ENCODE measurements at places on chromosomes 3 and 15.

GRCh38 chr3:149934524-149934923, 36.2 kb downstream of the PFN2 start:
- DNase-seq = no peak

DNA sequence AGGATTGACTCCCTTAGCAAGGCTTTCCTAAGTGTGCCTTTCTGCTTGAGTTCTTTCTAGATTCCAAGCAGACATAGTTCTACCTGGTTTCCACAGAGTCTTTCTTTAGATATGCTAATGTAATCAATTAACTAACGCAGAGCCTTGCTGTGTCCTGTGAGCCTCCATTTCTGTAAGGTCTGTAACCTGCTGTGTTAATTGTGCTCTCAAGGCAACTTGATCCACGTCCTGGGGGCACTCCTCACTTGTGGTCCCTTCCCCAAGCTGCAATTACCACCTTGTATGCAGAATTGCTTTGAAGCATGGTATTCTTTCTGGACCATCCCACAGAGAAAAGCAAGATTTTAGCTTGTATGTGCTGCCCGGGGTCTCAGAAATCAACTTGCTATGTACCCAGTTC, 29.5 kb upstream of the THSD4 start:
- no peak for DNase-seq

DNA sequence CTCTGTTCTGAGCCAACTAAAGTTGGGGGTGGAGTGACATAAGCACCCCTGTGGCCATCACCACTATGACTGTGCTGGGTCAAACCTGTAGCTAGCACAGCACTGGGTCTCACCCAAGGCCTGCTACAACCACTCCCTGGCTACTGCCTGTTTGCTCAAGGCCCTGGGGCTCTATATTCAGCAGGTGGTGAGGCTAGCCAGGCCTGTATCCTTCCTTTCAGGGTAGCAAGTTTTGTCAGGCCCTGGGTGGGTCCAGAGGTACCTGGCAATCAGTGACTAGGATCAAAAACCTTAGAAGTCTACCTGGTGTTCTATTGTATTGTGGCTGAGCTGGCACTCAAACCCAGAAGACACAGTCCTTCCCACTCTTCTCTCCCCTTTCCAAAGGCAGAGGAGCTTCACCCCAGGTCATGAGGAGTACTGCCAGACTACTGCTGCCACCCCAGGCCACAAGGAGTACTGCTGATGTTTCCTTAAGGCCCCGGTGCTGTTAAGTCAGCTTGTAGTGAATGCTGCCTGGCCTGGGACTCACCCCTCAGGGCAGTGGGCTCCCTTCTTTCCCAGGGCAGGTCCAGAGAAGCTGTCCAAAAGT, 170.8 kb downstream of the IGSF11 start:
- DNase-seq = no peak

DNA sequence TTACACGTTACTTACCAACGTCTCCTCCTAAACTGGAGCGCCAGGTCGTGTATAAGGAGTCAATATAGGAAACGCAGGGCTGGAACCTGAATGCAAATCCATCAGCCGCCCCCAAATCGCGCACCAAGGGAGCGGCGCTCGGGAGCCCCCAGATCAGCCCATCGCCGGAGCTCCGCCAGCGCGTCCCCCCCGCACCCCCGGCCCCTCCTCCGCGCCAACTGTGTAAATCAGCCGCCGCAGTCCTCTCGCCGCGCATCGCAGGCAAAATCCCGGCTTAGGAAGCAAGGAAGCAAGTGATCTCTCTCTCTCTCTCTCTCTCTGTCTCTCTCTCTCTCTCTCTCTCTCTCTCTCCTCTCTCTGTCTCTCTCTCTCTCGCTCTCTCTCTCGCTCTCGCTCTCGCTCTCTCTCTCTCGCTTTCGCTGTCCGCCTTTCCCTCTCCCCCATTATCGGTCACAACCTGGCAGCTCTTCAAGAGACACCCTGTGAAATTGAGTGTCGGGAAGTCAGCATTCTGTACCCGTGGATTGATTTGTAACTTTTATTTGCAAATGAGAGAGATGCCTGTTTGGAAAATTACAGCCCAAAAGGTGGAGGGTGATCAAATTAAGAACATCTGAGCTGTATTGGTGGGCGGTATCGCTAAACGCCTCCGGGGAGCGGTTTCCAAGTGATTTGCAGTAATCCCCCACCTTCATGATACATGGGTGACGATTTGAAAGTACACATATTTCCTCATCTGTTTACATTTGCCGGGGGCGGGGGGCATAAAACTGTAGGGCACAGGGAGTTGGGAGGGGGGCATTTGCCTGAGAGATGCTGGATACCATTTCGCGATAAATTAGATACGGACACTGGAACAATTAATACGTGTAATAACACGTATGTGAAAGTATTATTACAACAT, 645 bp upstream of the SLITRK3 start:
- DNase-seq = no peak

- no peak for DNase-seq
Measured at GRCh38 chr3:57832900-57833313, 76.8 kb downstream of the SLMAP start.

DNA sequence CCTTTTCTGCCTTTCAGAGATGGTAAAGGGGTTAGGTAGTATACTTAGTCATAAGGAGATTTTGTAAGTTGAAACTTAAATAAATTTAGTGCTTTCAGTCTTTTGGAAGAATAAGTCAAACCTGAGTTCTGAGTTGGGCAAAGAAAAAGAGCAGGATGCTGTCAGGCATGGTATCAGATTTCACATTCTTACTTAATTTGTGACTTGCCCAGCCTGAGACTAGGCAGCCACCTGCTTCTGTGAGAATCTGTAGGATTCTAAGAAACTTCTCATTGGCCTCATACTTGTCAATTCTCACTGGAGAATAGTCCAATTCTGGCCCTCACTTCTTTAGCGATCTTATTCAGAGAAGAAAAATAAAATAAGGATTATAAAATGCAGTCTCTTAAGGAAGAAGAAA, 577.5 kb downstream of the DIPK2A start:
- DNase-seq = no peak

DNA sequence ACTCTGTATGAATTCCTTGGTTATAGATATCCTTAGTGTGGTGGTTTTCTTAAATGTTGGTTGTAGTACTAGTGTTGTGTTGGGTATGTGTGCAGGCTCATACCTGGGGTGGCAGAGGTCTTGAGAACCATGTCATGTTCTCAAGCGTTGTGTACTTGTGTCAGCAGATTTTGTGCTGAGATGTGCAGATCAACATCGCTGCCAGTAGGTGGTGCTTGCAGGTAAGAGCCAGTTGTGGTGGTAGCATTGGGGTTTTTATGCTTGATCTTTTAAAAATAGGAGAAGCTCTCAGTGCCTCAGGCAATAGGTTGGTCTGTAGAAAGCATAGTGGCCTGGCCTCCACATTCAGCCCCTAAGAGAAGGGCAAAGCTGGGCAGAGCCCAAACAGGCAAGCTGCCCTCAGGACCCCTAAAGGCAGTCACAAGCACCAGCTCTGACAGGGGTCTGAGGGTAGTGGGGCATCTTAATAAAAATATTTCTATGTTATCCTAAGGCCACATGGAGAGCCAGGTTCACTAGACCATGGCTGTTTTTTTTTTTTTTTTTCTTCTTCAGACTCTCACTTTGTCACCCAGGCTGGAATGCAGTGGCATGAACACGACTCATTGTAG, 164.0 kb downstream of the IL20RB start:
- no peak for DNase-seq

DNA sequence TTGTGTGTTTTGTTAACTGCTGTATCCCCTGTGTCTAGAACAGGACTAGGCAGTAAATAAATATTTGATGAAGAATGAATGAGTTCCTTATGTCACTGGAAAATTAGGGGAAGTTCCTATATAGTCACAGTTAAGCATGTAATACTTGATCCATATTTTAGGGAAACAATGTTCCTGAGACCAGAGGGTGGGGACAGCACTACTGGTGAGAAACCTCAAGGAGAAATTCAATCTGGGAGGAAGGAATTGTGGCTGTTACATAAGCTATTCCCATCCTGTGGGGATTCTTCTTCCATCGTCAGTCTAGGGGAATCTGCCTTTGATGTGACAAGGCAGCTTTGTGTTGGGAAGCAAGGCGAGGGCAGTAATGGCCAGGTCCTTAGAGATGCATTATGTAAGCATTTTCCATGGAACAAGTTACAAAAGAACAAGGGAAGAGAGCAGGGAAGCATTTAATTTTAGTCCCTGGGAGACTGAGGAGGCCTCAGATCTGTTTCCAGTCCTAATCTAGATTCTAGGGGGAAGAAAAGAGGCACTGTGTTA, 219.3 kb upstream of the TTC14 start:
- DNase-seq = no peak

- DNase-seq = peak; percentile 44
Measured at GRCh38 chr3:146577662-146578061, 27.5 kb downstream of the PLSCR5 start.

DNA sequence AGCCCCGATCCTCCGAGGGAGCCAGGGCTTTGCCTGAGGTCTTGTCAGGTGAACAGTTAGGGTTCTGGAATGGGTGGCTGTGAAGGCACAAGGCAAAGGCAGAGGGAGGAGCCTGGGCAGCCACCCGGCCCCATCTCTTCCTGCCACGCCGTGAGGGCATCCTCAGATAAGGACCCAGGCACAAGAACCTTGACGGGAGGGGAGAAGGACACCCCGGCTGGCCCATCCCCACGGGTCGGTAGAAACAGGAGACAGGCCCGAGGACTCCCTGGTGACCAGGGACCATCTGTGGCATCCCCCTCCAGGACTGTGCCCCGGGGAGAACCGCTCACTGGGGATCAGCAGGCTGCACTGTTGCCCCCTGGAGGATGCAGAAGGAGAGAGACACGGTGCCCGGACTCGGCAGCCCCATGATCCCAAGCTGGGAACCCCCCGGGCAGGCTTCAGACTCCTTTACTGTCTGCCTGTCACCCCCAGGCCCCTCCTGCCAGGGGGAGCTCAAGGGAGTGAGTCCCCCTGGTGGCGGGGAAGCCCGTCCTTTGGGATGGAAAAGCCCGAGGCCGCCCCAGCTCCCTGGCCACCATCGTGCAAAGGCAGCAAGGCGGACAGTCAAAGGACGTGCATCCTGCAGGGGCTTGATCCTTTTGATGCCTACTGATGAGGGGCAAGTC, 12.3 kb upstream of the PCSK6 start:
- DNase-seq = no peak

DNA sequence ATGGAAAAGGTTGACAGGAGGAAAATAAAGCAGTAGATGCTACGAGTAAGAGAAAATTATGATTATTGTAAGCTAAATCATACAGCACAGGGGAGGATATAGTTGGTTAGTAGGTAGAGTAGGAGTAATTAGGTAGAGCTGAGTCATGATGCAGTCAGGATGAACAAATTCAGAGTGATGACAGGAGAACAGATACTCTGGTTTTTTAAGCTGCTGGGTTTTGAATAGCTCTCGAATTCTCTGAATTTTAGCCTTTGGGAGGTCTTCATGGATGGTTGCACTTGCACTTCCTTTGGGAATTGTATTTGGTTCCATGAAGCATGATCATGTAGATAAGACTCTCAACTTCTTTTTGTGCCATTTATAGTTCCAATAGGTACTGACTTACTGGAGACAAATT, 96.2 kb downstream of the ECT2 start:
- peak; percentile 72 for DNase-seq

- peak; percentile 34 for DNase-seq
Measured at GRCh38 chr15:86915811-86916331, 836.2 kb downstream of the AGBL1 start.

DNA sequence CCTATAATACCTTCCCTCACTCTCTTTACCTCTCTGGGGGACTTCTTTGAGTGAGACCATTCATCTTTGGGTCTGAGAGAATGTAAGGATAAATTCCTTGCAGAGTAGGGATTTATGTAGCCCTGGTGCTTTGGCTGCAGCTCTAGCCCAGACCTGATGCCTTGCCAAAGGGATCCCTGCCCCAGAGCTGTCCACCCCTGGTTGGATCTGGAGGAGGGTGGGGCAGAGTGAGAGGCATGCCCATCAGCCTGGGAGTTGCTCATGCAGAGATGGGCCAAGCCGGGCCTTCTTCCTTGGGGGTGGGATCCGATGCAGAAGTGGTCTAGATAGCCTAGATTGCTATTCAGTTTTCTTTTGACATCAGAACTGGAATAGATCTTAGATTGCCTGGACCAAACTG, 31.5 kb downstream of the RTP1 start:
- DNase-seq = no peak

GRCh38 chr15:39243396-39243795, 337.5 kb upstream of the THBS1 start:
- no peak for DNase-seq

GRCh38 chr3:44160818-44161217, 80.9 kb upstream of the TOPAZ1 start:
- DNase-seq = no peak

- no peak for DNase-seq
Measured at GRCh38 chr3:149975919-149976318, 5.2 kb upstream of the PFN2 start.

- DNase-seq = no peak
Measured at GRCh38 chr3:4994823-4995499, 15.7 kb downstream of the BHLHE40 start.

GRCh38 chr3:108472001-108472591, 38.3 kb downstream of the MYH15 start:
- peak; percentile 82 for DNase-seq

- DNase-seq = no peak
Measured at GRCh38 chr3:26687466-26687865, 64.9 kb downstream of the LRRC3B start.

- no peak for DNase-seq
Measured at GRCh38 chr3:61811652-61812051, 250.3 kb downstream of the PTPRG start.

GRCh38 chr15:22780267-22780666, 6.2 kb upstream of the NIPA1 start:
- DNase-seq = no peak

- no peak for DNase-seq
Measured at GRCh38 chr15:60006203-60006862, 2.2 kb downstream of the FOXB1 start.

- DNase-seq = no peak
Measured at GRCh38 chr3:170558427-170558826, 27.4 kb downstream of the SLC7A14 start.

GRCh38 chr3:65343736-65344135, 655.9 kb upstream of the ADAMTS9 start:
- DNase-seq = no peak

DNA sequence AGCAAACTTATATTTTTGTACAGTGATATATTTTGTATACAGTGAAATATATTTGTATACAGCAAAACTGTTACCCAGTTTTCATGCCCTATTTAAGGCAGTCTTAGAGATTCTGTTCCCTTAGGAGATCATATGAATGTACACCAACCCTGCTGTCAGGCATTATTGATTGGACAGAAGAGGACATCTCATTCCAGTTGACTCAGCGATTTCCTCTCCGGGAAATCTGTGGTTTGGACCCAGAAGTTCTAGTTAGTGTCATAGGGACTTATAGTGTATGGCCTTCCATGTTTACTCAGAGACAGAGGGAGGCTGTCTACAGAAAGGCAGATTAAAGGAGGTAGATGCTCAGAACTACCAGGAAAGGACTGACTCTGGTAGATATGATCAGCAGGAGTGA, 318.8 kb upstream of the KCNMB2 start:
- DNase-seq = no peak

DNA sequence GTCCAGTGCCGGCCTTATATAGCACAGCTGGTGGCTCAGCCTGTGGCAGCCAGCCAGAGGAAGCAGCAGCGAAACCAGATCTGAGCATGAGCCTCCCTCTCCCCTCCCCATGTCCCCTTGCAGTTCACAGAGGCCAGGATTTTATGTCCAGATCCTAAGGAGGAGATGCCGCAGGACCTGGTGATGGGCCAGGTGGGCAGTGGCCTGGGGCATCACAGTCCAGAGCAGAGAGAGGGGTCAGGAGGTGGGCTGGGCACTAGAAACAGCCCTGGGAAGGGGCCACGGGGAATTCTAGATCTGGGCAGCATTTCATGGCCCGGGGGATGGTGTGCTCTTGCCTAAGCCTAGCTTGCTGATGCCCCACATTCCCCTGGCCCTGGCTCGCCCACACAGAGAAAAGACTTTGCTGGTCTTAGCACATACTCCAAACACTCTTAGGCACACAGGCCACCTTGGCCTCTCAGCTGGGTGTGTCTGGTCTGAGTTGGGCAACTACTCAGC, 259 bp upstream of the CILP start:
- no peak for DNase-seq

All from fibroblast of skin of left quadriceps (primary cell).